ENCODE measurements at places on chromosomes 5 and 9.

DNA sequence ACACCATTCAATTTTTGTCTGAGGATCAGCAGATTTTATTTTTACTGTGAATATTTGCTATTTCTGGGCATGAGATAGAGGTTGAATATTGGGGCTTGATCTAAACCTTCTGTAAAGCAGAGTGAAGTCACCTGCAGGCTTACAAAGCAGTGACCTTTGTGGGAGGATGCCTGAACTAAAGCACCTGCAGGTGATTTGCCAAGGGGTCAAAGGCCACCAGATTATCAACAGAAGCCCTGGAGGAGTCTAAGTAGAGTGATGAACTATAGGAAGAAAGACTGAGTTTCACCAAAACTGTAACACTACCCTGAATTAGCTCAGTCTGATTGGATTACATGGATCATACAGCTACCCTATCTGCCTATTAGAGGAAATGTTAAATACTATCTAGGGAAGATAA, 144.3 kb upstream of the PRLR start:
- no peak for DNase-seq

GRCh38 chr9:99820685-99821395, 845 bp upstream of the NR4A3 start:
- peak; percentile 52 for DNase-seq

GRCh38 chr9:72203205-72203803, 54.1 kb downstream of the GDA start:
- DNase-seq, result no peak

DNA sequence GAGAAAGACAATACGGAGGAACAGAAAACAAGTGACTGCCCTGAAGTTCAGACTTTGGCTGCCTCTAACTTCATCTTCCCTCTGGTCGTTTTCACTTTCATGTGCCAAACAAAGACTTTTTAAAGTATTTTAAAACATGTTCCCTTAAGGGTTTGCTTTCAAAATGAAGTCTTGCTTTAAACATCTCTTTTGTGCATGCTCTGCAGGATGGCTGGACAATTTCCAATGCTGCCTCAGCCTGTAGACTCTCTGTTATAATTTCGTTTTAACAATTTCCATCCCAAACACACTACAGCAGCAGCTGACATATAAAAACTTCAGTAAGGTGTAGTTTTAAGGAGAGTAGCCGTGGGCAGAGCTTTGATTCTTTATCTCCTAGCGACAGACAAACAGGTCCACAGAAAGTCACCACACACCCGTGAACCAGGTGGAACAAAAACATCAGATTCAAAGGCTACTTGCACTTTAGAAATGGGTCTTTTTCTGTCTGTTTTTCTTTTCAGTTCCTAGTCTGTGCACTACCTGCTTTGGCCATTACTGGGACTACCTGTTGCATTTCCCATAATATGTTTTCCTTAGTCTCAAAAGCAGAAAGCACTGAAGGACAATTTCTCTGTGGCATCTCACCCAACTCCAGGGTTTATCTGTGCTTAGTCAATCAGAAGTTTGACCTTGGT, 308.9 kb downstream of the DTWD2 start:
- DNase-seq, result no peak

DNA sequence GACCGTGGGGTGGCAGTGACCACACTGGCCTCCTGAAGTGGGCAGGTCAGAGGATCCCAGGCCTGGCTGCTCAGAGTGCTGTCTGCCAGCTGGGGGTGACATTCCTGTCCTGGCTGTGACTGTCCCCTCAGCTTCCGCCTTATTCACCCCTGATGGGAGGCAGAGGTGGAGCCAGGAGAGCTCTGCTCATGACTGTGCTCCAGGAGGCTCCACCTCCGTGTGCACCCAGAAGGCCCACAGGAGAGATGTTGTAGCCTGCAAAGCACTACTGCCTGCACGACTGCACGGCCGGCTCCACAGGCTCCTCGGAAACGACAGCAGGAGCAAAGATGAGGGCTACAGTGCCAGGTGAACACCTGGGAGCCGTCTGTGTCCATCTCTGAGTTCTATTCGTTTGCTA, 60.9 kb downstream of the ROPN1L start:
- no peak for DNase-seq

DNA sequence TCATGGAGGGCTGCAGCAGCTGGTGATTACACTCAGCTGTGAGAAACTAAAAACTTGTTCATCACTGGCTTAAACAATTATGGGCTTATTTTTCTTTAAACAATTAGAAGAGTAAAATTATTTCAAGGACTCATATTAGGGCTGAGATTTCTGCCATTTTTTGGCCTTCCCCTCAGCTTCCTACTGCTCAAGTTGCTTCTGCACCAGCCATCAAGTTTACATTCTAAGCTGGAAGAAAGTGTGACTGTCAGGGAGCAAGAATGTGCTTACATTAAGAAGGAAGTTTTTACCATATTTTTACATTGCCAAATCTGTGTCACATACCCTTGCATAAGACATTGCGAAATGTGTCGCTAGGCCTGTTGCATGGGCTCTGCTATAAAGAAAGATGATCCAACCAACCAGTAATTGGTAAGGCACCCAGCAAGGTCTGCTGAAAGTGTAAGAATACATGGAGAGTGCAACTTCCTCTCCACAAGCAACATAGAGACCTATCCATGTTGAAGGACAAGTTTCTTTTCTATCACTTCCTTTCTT, 260.3 kb upstream of the CDH10 start:
- no peak for DNase-seq

- no peak for DNase-seq
These were observed 225.8 kb downstream of the MLLT3 start for GRCh38 chr9:20396509-20396908.

DNA sequence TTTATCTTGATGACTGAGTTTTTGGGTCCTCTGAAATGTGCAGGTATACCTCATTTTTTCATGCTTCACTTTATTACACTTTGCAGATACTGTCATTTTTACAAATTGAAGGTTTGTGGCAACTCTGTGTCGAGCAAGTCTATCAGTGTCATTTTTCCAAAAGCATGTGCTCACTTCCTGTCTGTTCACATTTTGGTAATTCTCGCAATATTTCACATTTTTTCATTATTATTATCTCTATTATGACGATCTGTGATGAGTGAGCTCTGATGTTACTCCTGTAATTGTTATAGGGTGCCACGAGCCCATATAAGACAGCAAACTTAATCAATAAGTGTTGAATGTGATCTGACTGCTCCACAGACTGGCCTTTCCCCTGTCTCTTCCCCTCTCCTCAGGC, 73.4 kb upstream of the FBXW11 start:
- no peak for DNase-seq

GRCh38 chr5:15499528-15500324, at the start of gene FBXL7:
Gene FBXL7, plus strand, starts transcription at chr5:15500180.
- DNase-seq, result no peak

DNA sequence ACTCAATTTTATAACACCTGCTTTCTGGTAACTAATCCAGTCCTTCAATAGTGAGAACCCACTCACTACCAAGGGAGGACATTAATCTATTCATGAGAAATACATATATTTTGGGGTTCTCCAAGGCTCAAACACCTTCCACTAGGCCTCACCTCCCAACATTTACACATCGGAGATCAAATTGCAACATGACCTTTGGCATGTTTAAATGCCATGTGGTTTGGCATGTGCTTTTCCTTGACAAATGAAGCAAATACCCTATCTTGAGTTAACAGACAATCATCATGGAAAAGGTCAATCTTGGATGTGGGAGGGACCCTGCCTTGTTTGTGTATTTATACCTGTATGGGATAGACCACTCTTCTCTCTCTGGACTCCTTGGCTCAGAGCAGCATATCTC, 21.9 kb upstream of the SPINK14 start:
- DNase-seq, result no peak

DNA sequence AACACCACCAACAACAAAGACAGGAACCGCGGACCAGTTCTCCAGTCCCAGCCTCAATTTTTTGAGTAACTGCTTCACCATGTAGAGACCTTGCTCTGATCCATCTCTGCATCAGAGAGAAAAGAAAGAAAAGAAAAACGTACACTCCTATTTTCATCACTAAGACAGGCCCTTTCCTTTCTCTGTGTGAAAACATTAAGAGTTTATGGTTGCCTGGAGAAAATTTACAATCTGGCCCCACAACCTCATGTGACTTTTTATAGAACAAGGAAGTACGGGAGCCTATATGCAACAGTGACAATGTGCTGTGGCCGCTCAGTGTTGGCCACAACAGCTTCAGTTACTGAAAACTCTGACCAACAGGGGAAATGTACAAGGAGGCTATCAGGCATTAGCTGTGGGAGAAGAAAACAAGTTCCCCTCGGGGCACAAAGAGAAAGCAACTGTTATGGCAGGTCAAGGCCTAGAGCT, 272.9 kb upstream of the PTGER4 start:
- no peak for DNase-seq

- DNase-seq, result no peak
These were observed 220.6 kb downstream of the TAF11L14 start for GRCh38 chr5:17854901-17855300.

DNA sequence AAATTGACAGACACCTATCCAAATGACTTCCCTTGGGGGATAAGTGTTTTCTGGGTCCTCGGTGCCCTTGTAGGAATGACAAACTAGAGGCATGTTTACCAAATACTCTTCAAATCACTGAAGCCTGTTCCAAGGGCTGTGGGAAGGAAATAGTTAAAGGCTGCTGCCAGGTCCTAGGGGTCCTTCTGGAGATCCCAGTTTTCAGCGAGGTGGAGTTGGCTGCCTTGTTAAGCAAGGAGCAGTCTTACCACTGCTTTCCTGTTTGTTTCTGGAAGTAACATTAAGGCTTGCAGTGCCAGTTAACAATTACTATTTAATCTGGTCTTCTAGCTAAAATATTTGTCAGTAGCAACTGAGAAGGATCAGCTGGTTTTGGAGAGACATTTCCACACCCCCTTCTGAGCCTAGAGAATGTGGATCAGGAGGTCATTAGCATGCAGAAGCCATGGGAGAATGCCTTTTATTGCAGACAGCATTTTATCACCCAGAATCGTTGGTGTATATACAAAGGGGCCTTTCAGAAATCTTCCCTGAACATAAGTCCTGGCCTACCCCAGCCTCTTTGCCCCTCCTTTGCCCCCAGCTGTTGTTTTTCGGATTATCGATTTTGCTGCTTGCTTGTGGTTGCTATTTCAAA, 238.8 kb downstream of the DMAC1 start:
- no peak for DNase-seq

GRCh38 chr5:170365831-170366230, 23.3 kb downstream of the KCNMB1 start:
- no peak for DNase-seq

GRCh38 chr9:93968451-93969327, 13.5 kb upstream of the BARX1 start:
- no peak for DNase-seq

GRCh38 chr9:104895572-104895971, 32.4 kb downstream of the ABCA1 start:
- no peak for DNase-seq

- no peak for DNase-seq
These were observed 156.4 kb downstream of the FAM174A start for GRCh38 chr5:100691548-100691947.

DNA sequence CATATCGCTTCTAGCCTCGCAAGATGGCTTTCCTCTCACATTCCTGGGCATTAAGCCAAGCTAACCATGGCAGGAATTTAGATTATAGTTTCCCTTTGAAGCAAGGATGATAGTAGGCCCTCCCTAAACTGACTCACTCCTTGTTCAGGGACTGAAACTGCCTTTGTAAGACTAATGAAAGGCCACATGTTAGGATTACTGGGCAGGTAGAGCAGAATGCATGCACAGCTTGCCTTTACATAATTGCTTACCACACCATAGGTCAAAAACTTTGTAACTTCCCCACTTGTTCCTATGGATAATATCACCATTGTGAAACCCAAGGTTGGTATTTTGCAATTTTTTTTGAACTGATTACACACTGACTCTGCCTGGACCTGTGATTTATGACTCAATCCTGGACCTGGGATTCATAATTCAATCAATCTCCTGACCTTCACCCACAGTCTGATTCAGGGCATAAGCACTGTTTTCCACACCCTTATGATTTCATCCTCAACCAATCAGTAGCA, 41.0 kb upstream of the PRDM9 start:
- no peak for DNase-seq

DNA sequence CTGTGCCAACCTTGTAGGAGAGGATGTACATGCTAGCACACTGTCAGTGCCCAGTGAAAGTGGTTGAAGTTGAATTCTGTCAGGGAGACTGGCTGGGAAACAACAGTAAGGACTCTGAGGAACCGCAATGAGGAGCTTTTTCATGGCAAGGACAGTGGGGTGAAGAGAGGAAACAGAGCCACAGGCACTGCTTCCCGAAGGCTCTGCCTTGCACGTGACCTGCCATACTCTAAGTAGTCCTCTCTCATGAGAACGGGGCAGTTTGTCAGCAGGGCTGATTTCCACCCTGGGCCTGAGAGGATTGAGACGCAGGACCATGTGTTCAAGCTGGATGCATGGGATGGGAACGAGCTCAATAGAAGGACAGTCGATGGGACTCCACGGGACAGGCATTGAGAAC, 106.6 kb upstream of the CTSL start:
- no peak for DNase-seq

- DNase-seq, result no peak
These were observed 33.1 kb downstream of the FABP6 start for GRCh38 chr5:160262151-160263074.

GRCh38 chr9:99601571-99602111, 220.0 kb upstream of the NR4A3 start:
- no peak for DNase-seq
